ENCODE measurements at places on chromosomes 5 and 9.
A peak's percentile ranks its signal among the peaks of the same experiment; 100 is the strongest.

DNA sequence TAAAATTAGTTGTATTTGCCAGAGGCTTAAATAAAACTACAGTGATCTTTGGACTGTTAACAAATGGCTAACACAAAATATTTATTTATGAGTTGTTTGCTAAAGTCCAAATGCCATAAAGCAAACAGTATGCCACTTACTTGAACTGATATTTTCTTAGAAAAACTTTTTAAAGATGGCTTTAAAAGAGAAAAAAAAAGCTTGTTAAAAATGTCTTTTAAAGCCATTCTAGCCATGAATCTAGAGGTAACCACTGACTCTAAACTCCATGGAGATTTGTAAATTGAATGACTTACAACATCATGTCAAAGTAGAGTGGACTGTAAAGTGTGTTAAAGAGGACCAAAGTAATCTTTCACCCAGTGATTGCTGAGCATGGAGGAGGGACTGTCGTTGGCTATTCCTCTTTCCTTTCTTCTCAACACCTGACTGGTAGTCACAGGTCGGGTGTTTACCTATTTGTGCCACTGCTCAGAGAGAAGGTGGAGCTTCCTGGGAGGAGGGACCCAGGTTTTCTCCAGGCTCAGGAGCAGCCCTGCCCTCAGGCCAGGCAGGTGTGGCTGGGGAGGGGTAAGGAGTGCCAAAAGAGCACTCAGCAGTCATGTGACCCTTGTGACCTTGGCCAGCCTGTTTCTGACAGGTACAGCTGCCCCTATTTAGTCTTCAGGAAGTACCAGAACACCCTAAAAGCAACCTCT is 69.1 kb upstream of the TJP2 start:
- no peak for DNase-seq

- no peak for DNase-seq
These were observed 42.9 kb downstream of the RIC1 start for GRCh38 chr9:5671711-5672353.

DNA sequence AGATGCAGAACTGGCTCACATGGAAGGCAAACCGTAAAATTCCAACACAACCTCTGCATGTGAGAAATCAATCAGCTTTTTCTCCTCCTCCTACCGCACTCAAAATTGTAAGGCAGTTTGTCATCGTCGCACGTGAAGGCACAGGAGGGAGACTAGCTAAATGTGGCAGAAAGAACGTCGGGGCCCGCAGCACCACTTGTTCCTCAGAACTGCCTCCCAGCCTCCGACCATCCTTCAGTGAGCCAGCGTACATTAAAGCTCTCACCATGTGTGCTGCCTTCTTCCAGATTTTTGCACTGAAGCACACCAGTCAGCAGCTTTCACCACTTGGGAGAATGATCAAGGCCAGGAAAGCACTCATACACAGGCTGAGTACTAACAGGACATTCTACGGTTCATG is 105.9 kb downstream of the RFX3 start:
- DNase-seq: no peak

DNA sequence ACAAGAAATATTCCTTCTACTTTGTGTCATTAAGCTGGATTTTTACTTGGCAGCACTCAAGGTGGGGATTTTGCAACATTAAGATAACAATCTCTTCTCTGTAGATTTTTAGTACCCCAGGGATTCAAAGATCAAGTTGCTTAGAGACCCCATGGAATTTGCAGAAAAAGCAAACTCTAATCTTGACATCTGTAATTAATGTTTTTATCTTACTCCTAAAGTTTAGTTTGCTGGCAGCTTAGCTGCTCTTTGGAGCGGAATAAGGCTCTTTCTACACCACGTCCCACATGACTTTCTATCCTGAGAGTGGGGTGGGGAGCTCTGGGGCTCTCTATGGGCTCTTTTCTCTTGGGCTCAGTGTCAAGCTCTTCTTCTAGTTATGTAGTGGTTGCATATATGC is 21.7 kb upstream of the SPDL1 start:
- peak; percentile 52 for DNase-seq

GRCh38 chr5:16927613-16928012 is 8.5 kb downstream of the MYO10 start:
- DNase-seq: no peak

GRCh38 chr5:58505971-58506640 is 14.9 kb downstream of the GAPT start:
- no peak for DNase-seq

GRCh38 chr9:105510024-105510423 is 47.9 kb upstream of the FKTN start:
- peak; percentile 59 for DNase-seq
